Fibroblast of pulmonary artery (primary cell): ENCODE measurements at places on chromosomes 6 and 20.

DNA sequence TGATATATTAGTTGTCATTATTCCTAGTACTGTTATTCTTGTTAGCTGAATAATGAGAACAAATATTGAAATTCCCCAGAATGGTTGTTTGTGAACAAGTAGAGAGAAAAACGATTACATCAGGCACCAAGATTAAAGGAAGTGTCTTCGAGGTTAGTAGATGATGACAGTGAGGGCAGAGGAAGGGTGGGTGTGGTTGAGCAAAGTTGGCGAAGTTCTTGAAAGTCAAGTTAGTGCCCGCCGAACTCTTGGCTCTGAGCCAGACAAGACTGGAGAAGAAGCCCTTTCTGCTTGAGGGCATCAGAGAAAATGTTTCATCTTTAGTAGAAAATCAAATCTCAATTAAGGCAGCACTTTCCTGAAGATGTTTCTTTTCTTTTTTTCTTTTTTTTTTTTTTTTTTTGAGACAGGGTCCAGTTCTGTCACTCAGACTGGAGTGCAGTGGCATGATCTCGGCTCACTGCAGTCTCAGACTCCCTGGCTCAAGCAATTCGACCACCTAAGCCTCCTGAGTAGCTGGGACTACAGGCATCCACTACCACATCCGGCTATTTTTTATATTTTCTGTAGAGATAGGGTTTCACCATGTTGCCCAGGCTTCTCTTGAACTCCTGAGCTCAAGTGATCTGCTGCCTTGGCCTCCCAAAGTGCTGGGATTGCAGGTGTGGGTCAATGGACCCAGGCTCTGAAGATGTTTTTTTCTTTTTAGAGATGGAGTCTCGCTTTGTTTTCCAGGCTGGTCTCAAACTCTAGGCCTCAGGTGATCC, 77.1 kb downstream of the SGK1 start:
- no peak for DNase-seq

GRCh38 chr20:2387180-2387577, 6.5 kb downstream of the TGM6 start:
- peak; percentile 33 for DNase-seq

DNA sequence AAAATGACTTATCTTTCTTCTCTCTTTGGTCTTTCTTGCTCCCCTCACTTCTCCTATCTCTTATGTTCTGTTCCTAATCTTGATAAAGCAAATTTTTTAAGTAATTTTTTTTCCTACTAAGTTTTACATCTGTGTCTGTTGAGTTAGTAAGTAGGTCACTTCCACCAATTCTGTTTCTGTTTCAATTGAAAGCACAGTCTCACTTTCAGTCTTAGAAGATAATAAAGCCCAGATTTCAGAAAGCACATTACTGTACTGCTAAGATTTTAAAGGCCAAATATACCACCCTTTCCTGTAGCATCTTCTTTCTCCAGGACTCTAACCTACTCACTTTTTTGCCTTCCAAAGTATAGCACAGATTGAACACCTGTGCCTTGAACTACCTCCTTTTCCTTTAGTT, 866.1 kb upstream of the ADGRB3 start:
- no peak for DNase-seq

- peak; percentile 59 for DNase-seq
These were observed 131.6 kb downstream of the DST start for GRCh38 chr6:56510984-56511531.

GRCh38 chr6:130018744-130019325, 454 bp downstream of the L3MBTL3 start:
- no peak for DNase-seq

GRCh38 chr20:33539129-33539528, 49.2 kb downstream of the CBFA2T2 start:
- DNase-seq: peak; percentile 41

- no peak for DNase-seq
These were observed 301.1 kb downstream of the FOXC1 start for GRCh38 chr6:1910621-1911407.

DNA sequence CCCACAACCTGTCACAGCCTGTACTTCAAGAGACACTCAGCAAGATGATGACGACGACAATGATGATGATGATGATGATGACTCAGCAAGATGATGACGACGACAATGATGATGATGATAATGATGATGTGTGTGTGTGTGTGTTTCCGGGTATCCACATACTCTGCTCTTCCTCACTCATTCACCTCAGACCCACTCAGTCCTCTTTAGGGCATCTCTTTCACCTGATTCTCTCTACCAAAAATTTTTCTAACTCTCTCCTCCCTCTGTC, 1.2 kb upstream of the EIF6 start:
- DNase-seq: no peak

GRCh38 chr6:47512872-47513271, 35.3 kb downstream of the CD2AP start:
- DNase-seq: peak; percentile 10

GRCh38 chr6:71236926-71237434, 51.6 kb upstream of the OGFRL1 start:
- DNase-seq: no peak

DNA sequence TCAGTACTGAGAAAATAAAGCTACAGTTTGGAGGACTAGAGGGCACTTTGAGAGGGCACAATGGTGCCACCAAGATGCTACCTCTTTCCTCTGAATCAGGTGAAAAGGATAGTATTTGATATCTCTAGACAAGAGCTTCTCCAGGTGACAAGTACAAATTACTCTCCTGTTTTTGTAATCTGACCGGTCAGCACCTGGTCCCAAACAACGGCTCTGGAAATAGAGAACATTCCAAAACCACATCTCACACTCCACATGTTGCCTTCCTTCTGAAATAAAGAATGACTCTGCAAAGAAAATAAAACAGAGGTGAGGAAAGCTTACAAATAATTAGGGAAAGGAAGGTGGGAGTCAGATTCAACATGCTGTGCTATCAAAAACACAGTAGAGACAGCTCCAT, 51.3 kb upstream of the CITED2 start:
- no peak for DNase-seq

DNA sequence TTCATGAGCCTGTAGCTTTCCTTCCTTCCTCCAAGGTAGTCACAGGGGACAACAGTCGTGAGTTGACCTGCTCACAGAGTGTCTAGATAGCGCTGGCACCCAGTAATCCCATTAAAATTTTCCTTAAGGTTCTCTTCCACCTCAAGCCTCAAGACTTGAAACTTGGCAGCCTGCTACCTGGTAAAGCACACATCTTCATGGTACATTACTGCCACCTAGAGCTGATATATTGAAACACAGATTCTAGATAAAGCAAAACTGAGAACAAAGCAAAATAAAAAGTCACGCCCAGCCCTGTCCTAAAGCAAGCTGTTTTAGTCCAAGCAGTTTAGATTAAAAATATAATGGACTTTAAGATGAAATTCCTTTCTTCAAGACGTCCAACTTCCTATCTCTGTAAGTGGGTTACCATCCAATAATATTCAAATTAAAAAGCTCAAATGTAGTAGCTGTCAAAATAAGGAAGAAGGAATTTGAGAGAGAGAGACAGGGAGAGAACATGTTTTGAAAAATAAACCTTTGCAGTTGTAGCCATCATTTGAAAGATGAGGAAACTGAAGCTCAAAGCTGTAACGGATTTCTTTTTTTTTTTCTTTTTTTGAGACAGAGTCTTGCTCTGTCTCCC, 50.7 kb upstream of the CD83 start:
- peak; percentile 85 for DNase-seq

DNA sequence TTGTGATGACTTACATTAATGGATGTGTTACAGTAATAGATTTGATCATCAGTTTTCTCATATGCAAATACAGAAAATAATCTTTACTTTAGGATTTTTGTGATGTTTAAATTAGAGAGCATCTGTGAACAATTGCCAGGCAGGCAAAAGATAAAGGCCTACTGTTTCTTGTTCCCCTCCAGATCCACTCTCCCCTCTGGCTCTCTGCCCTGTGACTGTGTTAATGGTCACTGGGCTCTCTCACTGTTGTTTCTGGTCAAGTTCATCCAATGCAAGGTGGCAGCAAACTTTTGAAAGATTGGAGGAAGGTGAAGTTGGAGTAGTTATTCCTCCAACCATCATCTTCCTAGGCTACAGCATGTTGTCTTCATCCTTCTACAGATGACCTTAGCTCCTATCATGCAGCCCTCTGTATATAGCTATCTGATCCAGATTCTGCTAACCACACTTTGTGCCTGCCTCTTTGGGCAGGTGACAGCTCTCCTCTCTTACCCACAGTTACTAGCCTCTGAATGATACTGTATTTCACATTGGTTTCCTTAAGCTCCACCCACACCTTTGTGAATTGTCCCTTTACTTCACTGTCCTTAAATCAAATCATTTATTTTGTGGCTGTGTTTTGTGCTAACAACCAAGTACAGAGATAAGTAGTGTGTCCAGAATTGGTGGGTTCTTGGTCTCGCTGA, 48.9 kb upstream of the ARG1 start:
- no peak for DNase-seq

DNA sequence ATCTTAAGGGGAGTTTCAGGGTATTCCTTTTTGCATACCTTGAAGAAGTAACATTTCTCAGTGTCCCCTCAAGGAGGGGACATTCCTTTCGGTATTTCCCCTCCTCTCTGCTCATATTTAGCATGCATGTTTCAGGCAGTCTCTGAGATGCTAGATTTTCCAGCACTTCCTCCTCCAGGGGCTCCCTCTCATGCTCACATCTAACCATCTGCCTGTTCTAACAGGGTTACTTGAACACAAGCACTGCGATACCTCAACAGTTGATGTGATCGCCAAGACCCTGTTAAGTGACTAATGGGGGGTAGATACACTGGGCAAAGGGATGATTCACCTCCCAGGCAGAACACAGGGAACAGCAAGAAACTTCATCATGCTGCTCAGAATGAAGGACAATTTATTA, 12.9 kb upstream of the MCM3 start:
- DNase-seq: no peak

- no peak for DNase-seq
These were observed 64.4 kb upstream of the BMP2 start for GRCh38 chr20:6703047-6703446.
